Foreskin keratinocyte (primary cell): ENCODE measurements at places on chromosomes 2 and 18.

GRCh38 chr2:146734042-146734820, 1110.6 kb upstream of the ACVR2A start:
- peak; percentile 27 for DNase-seq

DNA sequence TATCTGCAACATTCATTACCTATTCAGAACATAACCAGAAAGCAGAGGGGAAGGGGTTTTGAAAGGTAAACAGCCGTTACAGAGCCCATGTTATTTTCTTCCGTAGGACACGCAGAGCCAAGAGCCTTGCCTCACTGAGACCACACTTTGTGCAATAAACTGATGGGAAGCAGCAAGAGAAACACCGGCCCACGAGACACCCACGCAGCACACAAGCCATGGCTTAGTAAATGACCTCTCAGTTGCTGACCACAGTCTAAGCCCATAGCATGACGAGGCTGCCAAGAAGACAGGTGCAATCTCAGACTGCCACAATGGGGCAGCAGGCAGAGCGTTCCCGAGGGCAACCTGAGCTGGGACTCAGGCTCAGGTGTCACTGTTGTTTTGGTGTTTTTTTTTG, 59.6 kb downstream of the CABYR start:
- no peak for DNase-seq

- no peak for DNase-seq
Measured at GRCh38 chr2:157046396-157046795, 211.1 kb upstream of the GALNT5 start.

DNA sequence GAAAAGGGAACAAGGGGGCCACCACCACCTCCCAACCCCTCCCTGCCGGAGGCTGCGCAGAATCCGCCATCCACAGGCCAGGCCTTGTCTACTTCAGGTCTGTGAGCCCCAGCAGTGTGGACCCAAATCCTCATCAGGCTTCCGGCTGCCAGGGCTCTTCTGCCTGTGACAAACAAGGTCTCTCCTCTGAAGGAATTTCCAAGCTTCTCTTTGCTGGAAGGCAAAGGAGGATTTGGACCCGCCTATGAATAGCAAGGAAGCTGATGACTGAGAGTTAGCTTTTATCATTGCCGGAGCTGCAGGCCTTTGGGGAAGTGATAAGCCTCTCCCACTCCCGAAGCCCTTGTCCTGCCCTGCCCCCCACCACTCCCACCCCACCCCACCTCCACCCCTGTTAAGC, 93.7 kb upstream of the SH3BP4 start:
- DNase-seq: no peak

DNA sequence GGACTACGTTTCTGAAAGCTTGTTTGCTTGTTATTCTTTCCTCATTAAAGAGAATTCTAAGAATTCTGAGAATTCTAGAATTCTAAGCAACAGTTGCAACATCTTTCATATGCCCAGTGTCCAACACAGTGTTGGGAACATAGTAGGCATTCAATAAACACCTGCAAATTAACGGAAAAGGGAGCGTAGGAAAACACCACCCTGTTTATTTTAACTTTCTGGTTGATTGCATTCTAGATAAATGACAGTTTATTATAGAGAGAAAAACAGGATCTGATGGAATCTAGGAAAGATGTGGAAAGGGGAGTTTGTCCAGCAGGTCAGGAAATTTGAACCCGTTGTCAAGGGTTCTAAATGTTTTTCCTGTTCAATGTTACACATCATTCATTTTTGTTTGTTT, 24.2 kb upstream of the EFEMP1 start:
- no peak for DNase-seq
